SHP77 treated with DMSO at 0.1 percent for 48 hours (cell line): ENCODE measurements at places on chromosomes 3 and 15.

DNA sequence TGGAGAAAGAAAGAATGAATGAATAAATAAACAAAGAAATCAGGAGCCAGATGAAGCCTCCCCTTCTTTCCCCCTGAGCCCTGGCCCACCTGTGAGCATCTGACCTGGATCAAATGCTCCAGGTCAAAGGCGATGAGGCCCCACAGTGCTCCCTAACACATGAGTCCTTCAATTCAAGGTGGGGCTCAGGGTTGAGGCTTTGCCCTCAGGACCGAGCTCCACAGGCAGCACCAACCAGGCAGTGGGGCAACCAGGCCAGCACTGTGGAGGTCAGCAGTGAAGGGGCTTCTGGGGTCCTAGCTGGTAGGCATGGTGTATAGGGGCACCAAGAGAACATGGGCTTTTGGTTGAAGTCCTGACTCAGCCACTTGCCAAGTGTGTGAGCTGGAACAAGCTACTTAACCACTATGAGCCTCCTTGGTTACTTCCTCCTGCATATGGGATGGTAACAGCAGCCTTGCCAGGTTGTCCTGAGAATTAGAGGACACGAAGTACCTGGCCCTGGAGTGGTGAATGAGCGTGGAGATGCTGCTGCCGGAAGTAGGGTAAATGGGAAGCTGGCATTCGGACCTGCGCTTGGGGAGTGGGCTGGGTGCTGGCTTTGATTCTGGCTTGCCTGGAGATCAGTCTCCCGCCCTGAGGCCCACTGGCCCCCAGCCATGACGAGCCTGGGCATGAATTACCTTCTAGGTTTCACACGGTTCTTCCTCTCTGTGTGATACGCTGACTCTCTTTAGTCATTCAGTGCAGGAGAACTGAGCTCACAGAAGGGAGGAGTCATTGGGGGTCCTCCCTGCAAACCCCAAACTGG lies 10.0 kb upstream of the PAQR5 start:
- DNase-seq: no peak

- DNase-seq: no peak
Observed at GRCh38 chr3:151171145-151171757, 31.8 kb downstream of the GPR171 start.

GRCh38 chr3:177470197-177470941 lies 273.1 kb upstream of the TBL1XR1 start:
- no peak for DNase-seq

DNA sequence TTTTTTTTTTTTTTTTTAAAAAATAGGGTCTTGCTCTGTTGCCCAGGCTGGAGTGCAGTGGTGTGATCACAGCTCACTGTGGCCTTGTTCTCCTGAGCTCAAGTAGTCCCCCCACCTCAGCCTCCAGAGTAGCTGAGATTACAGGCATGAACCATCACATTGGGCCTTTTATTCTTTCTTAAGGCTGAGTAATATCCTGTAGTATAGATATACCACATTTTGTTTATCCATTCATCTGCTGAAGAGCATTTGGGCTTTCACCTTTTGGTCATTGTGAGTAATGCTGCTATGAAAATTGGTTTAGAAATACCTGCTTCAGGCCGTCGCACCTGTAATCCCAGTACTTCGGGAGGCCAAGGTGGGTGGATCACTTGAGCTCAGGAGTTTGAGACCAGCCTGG lies 42.6 kb downstream of the PAQR5 start:
- DNase-seq: no peak

GRCh38 chr3:146746190-146746589 lies 141.0 kb upstream of the PLSCR5 start:
- no peak for DNase-seq

DNA sequence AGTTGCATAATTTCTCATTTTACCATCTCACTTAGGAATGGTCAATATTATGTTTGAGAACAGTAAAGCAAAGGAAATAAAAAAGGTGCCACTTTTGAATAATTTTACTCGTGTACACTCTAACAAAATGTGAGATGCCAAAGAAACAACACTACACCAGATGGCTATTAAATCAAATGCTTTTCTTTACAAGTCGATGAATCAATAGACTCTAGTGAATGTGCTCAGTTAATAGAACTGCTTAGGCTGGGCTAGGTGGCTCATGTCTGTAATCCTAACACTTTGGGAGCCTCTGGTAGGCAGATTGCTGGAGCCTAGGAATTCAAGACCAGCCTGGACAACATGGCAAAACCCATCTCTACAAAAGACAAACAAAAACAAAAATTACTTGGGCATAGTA lies 87.9 kb downstream of the ZNF609 start:
- no peak for DNase-seq

GRCh38 chr3:61882253-61882652 lies 320.9 kb downstream of the PTPRG start:
- no peak for DNase-seq

GRCh38 chr15:25624504-25625177 lies 185.8 kb upstream of the UBE3A start:
- no peak for DNase-seq

- no peak for DNase-seq
Observed at GRCh38 chr3:171875923-171876412, 32.8 kb downstream of the TMEM212 start.

GRCh38 chr15:52788099-52788986 lies 1.8 kb downstream of the ONECUT1 start:
- DNase-seq: no peak

- no peak for DNase-seq
Observed at GRCh38 chr15:68210821-68211655, 5.9 kb upstream of the CALML4 start.

GRCh38 chr3:154615471-154615870 lies 185.5 kb upstream of the GPR149 start:
- no peak for DNase-seq

GRCh38 chr3:32283304-32283703 lies 44.8 kb downstream of the CMTM8 start:
- no peak for DNase-seq

DNA sequence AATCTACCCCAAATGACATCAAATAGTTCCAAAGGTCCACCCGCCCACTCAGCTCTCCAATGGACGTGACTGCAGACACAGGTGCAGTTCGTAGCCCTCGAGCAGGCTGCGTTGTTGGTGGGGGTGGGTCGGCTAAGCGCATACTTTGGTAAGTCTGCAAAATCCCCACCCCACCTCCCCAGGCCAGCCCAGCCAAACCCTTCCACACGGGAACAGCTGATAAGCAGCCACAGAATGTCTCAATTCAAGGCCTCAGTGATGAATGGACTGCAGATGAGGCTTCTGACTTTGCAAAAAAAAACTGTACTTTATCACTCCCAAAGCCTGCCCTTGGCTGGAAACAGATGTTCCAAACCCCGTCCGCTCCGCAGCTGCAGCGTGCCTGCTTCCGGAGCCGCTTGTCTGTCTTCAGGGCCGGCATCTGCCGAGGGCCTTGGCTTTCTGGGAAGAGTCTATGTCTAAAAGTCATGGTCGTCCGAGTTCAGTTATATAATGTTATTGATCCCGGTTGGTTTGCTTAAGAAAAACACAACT lies 38.2 kb downstream of the PCSK6 start:
- DNase-seq: no peak

DNA sequence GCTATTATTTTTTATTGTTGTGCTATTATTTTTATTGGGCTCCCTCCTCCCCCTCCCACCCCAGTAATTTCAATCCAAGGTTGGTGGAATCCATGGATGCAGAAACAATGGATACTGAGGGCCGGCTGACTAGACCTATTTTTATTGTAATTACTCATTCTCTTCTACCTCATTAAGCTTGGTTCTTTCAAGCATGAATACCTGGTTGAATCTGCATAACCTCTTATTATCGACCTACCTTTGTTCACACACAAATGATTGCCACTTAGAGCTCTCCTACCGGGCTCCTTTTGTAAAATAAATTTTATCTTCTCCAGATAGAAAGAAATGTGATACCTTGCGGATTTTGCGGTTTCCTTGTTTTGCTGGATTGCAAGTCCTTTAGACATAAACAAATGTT lies 31.6 kb downstream of the BTD start:
- DNase-seq: no peak

- no peak for DNase-seq
Observed at GRCh38 chr15:50905055-50905454, 3.4 kb upstream of the AP4E1 start.

DNA sequence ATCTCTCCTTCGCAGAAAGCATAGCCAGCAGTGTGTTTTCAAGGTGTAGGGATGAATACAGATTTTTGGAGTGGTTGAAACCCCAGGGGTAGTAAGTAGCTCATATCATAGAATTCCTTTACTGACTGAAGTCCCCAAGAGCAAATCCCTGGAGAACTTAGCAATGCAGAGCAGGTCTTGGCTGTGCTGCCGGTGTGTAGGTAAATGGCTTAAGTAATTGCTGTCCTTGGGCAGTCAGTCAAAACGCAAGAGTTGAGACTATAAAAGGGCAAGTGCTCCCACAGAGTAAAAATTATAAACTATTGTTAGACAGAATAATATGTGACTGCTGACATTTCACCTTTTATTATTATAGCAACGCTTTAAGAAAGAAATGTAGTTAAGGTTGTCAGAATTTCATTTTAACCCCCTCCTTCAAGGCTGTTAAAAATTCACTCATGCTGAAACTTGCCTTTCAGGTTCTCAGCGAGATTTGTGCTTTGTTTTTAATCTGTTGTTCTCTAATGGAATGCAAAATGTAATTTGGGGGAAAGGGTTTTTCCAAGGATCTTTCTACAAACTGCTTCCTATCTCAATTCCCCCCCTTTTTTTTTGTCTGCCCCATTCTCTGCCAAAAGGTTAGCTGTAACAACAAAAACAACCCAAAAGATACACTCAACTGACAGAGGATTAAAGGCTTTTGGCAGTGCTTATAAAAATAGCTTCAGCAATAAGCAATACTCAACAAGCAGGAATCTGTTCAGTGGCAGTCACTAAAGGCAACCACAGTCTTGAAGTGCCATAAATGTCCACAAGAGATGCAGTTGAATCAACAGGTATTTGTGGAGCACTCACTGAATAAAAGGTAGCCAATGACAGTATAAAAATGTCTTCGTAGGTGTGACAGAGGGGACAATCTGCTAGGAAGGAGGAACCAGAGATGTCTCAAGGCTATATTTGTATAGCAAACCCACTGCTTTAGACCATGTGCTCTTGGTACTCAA lies 105.3 kb downstream of the THRB start:
- no peak for DNase-seq

GRCh38 chr3:125054449-125055329 lies 1.1 kb downstream of the HEG1 start:
- no peak for DNase-seq

- no peak for DNase-seq
Observed at GRCh38 chr15:37397266-37398022, 297.1 kb upstream of the MEIS2 start.

DNA sequence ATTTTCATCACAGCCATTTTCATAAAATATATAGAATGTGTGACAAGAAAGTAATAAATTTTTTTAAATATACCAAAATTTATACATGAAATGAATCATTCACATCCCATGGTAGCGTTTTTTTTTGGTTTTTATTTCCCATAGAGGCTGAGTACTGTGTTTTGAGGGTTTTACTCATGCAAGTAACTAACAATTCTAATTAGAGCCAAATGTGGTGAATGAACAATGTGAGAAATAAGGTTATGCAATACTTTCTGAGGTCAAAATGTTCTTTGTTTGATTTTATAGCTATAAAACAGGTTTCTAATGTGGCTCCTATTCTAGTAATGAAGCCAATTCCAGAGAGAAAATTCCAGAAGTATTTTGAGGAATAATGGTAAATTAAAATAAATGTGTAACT lies 386.8 kb downstream of the TBC1D5 start:
- no peak for DNase-seq

- no peak for DNase-seq
Observed at GRCh38 chr3:124320976-124321375, 329.1 kb upstream of the ROPN1 start.

- no peak for DNase-seq
Observed at GRCh38 chr3:22835041-22835440, 368.1 kb upstream of the UBE2E2 start.

GRCh38 chr3:52265387-52265786 lies 13.1 kb downstream of the WDR82 start:
- DNase-seq: no peak

GRCh38 chr15:78058401-78058935 lies 19.0 kb downstream of the TBC1D2B start:
- DNase-seq: no peak

DNA sequence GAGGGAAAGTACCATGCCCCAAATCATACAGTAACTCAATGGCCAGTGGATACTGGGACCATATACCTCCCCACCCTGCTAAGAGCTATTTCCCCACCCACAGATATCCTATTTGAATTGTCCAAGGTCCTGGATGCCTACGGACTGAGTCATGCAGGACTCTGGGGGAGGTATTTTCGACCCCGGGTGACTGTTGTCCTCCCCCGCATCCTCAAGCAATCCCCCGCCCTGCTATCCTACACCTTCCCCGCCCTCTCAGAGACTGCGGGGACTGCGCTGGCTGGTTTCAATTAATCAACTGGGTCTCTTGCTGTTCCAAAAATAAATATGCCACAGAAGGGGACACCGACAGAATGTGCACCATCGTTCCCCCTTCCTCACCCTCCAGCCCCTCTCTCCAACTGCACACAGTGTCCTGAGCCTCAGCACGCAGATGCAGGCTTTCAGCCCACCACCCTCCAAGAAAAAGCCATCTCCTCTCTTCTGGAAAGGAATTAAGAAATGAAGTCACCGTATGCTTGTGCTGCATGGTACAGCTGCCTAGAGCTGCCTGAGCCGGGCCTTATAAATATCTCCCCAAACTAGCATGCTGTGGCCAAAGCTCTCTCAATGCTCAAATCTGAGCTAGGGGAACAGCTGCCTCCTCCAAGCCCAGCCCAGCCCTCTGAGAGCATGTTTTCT lies 8.1 kb downstream of the CAV3 start:
- no peak for DNase-seq

DNA sequence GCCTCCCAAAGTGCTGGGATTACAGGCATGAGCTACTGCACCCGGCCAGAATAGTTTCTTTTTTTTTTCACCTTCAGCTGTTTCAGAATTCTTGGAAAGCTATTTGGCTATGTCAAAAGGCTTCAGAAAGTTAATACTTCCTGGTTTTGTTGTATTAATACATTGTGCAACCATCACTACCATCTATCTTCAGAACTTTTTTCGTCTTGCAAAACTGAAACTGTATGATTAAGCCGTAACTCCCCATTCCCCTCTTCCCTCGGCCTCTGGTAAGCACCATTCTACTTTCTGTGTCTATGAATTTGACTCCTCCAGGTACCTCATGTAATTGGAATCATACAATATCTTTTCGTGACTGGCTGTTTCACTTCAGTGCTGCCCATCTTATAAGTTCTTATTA lies 5.2 kb upstream of the NOX5 start:
- DNase-seq: no peak
